ENCODE measurements at places on chromosomes 2 and 18.

DNA sequence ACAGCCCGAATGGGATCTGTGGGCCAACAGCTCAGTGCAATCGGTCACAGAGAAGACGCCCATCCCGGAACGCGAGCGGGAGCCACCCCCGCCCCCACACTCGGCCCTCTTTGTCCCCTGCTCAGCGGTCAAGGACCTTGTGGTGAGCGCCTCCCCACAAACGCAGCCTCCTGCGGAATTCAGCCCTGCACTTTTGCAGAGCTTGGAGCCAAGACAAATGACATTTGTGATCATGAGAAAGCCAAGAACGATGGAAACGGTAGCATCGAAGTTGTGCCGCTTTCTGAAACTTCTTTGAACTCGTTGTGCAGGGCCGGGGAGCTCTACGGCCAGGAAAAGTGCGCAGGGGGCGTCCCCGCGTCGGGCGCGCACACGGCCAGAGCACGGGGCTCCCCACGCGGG lies 6.7 kb upstream of the SALL3 start:
- no peak for DNase-seq

DNA sequence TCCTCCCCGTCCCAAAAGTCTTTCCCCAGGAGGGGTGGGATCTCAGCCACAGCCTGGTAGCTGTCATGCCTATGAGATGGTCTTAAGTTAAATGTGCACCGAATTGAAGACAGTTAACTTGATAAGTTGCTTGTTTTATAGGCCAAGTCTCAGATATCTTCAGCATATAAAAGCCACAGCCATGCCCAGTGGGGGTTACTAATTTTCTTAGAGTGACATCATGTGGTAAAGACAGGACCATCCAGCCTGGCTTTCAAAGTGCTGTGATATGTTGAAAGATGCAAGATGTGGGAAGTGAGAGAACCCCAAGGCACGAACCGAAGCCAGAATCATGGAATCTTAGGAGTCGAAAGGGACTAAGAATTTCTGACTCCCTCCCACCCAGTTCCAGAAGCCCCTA lies 42.1 kb upstream of the FAM124B start:
- DNase-seq, result no peak

DNA sequence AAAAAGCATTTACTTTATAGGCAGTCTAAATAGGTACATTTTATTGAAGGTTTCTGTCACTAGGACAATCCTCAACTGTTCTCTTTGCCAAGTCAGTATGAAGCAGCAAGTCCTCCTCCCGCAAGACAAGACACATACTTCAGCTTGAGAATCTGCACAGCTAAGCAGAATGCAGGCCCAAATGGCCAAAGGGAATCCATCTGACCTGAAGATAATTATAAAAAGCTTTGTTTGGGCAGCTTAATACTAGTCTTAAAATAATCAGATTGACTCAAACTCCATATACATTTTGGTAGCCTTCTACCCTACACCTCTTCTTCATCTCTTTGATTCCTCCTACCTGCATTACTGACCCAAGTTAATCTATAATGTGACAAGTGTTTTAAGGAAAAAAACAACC lies 1.8 kb downstream of the LANCL1 start:
- DNase-seq, result no peak

- DNase-seq, result no peak
Observed at GRCh38 chr2:107742460-107743027, 84.1 kb upstream of the RGPD4 start.

DNA sequence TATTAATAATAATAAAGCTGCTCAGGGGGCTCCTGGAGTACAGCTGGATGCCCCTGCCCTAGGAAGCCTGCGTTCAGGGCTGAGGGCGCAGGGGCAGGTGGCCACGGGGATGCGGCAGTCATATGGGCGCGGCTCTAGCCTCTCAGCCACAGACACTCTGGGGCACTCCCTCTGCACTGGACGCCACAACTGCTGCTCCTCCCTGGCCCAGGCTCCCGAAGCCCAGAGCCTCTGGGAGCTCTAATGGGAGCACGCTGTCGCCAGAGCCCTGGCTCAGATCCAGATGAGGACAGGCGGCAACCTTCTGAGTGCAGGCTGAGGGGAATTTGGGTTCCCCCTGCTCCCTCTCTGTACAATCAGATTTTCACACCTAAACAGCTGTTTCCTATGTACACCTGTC lies 93.6 kb downstream of the MTCL1 start:
- no peak for DNase-seq

DNA sequence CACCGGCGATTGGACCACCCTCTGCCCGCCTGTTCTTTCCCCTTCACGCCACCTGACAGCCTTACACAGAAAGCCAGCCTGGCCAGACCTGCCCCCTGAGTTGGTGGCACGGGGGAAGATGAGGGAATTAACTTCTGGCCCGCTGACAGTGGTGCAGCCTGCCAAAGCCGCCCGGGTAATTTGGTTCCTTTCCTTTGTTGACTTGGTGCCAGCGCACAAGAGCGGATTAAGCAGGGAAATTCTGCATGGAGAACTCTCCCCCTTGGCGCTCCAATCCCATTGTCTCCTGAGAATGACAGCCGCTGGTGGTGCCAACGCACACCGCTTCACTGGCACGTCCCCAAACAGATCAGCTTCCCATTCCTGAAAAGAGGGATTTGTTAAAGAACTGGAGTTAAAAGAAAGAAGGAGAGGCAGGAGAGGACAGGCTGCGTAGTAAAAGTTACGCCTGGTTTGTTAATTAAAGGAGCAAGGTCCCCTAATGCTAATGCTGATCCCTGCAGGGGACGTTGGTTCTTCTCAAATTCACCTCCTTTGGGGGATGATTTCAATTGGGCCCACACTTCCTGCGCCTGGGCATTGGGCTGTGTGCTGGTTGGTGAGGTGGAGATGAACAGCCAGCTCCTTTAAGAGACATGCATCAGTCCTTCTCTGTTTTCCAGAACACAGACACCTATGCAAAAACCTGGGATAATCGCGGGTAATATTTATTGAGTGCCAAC lies 286.8 kb downstream of the MYCN start:
- DNase-seq, result peak; percentile 60

DNA sequence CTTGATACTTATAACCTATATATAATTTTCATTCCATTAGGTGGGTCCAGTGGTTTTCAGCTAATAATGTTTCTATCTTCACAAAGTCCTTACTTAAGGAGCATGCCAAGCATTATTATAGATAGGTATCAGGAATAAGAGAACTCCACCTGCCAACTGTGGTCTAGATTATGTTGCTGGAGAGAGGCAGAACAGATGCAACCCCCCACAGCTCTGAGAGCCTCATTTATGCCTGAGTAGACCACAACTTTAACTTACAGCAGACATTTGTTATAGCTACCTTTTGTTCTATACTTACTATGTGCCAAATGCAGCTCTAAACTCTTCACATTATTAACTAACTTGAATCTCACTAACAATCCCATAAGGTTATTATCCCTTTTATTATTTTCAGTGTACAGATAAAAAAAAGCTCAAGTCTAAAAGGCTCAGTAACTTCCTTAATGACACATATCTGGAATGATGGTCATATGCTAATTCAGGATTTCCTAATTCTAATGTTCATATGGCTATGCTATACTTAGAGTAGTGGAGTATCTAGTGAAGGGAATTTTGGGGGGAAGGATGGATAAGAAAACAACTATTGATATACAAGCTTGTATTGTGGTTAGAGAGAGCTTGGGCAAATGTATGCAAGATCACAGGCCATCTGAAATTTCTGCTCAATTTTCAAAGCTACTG lies 119.1 kb upstream of the RND3 start:
- DNase-seq, result no peak

- no peak for DNase-seq
Observed at GRCh38 chr2:183375821-183376220, 251.6 kb downstream of the NUP35 start.

GRCh38 chr2:190454795-190455194 lies 46.6 kb downstream of the MFSD6 start:
- no peak for DNase-seq

DNA sequence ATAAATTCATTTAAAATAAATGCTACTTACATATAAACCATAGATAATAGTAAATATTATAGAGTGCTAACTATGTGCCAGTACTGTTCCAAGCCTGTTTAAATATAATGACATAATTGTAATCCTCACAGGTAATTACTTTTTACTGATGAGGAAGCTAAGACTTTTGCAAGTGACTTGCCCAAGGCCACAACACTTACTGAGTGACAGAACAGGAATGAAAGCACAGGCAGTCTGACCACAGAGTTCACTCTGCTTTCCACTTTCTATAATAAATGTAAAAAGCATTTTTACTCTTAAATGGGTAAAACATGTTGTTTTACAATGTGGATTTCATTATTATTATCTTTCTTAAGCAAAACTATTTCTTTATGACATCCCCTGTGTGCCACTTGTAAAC lies 537.8 kb upstream of the SLC39A10 start:
- DNase-seq, result no peak

- no peak for DNase-seq
Observed at GRCh38 chr2:67825476-67825875, 237.3 kb downstream of the C1D start.
